ENCODE measurements at places on chromosomes 7 and 10.

- DNase-seq, result no peak
Measured at GRCh38 chr10:3791974-3792633, 7.1 kb upstream of the KLF6 start.

- DNase-seq, result no peak
Measured at GRCh38 chr7:1979591-1980560, 252.9 kb downstream of the MAD1L1 start.

DNA sequence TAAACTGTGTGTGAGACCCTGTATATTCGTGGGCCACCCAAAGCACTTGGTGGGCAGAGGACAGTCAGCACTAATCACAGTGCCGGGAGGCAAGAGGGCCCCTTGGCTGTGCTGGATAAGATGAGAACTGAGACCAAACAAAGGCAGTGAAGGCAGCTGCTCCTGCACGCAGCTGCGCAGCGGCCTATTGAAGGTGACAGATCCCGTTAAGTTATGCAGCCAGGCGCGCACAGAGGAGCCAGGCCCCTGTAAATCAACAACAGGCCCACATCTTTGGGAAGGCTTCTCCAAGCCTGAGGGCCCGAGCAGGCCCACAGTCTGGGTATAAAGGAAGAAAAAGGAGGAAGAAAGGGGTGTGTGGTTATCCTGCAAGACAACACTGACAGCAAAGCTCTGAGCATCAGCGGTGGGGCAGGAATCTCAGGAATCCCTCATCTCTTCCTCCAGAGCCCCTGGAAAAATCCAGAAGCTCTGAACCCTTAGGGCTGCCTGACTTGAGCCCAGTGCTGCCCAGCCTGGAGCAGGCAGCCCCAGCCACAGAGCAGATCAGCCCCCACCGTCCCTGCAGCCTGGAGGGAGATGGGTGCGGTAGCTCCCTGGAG, 154.2 kb downstream of the ARHGAP12 start:
- DNase-seq, result no peak

GRCh38 chr10:23656735-23657134, 217.9 kb downstream of the OTUD1 start:
- DNase-seq, result no peak

- no peak for DNase-seq
Measured at GRCh38 chr7:24576171-24577025, 3.1 kb downstream of the PALS2 start.

- no peak for DNase-seq
Measured at GRCh38 chr7:140350056-140350455, 48.3 kb downstream of the SLC37A3 start.

DNA sequence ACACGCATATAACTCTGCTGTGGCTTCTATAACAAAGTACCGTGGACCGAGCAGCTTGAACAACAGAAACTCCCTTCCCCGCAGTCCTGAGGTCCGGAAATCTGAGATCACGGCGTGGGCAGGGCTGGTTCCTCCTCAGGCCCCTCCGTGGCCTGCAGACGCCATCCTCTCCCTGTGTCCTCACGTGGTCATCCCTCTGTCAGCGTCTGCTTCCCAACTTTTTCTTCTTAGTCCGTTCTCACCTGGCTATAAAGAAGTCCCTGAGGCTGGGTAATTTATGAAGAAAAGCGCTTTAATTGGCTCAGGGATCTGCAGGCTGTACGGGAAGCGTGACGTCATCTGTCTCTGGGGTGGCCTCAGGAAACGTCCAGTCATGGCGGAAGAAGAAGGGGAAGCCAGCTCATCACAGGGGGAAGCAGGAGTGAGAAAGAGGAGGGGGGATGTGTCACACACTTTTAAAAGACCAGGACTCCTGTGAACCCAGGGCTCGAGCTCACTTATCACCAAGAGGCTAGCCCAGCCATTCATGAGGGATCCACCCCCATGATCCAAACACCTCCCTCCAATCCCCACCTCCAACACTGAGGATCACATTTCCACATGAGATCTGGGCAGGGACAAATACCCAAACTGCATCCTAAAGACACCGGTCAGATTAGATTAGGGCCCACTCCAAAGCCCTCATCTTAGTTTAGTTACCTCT, 91.2 kb upstream of the INSIG1 start:
- peak; percentile 25 for DNase-seq

GRCh38 chr10:61389887-61390286, 63.3 kb downstream of the TMEM26 start:
- DNase-seq, result no peak

DNA sequence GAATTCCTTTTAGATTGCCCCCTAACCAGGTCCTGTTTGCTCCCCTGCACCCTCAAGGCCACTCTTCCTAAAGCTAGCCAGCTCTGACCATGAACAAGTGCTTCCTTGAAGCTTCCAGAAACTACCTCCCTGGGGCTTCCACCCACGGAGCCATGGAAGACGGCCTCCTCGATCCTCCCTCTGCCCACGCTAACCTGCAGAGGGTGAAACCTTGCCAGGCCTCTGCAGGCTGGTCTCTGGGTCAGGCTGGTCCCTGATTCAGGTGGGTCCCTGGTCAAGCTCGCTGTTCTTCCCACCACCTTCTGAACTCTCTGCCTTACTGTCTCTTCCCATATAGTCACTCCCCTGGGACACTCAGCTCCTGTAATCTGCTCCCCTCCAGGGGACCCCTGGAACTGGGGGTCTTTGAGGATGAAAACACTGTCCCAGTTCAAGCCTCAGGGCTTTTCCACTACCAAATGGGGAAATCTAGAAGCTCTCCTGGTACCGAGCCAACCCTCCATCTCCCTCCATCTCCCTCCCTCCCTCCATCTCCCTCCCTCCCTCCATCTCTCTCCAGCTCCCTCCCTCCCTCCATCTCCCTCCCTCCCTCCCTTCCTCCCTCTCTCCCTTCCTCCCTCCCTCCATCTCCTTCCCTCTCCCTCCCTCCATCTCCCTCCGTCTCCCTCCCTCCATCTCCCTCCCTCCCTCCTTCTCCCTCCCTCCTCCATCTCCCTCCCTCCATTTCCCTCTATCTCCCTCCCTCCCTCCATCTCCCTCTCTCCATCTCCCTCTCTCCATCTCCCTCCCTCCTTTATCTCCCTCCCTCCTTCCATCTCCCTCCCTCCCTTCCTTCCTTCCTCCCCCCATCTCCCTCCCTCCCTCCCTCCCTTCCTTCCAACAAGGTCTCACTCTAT, 2.9 kb downstream of the MLXIPL start:
- no peak for DNase-seq

DNA sequence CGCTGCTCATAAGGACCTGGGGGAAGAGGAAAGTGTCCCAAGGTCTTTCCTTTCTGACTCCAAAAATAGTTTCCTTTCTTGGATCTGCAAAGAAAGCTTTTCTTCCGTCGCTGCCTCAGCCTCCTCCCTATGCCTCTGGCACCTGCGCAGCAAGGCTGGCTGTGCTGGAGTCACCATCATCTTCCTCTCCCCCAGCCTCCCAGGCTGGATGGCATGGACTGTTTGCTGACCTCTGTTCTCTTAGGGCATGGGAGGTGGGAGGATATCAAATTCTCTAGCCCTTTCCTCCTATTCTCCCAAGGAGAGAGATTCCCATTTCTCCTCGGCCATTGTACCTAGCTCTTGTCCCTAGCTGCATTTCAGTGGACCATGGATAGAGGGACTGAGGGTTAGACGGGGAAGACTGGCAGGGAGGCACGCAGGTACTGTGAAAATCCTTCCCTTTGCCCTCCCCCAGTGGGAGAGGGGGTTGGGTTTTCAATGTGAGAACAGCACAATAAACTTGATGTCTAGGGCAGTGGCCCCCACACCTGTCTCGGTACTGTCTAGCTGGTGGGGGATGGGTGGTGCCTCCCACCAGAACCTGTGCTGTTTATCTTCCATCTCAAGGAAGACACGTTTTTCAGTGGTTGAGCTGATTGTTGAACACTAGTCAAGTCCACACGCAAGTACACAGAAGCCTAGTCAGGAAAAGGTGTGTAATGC, 2.6 kb downstream of the PPP1R35 start:
- DNase-seq, result no peak

GRCh38 chr10:28564905-28565304, 32.0 kb downstream of the WAC start:
- DNase-seq, result no peak

DNA sequence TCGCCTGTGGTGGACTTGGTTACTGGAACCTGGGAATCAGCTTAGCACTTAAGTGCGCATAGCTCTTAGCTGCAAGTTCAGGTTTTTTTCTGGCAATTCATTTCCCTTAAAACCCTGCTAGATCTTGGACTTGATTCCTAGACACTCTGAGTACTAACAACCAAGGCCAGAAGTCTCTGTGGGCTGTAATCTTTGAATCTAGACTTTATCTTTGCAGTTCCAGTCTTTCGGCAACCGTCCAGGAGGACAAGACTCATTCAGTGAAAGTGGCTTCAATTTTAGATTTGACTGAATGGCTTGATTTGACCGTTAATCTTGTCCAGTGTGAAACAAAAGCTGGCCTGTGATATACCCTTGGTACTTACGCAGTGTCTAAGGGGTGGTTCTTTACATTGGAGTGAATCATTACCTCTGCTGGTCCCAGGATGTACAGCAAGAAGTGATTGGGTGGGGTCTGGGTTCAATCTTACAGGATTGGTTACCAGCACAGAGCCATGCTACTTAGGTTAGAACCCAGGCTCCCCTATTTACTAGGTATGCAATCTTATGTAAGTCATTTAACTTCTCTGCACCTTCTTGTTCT, 16.4 kb downstream of the PTTG1IP2 start:
- DNase-seq, result no peak

DNA sequence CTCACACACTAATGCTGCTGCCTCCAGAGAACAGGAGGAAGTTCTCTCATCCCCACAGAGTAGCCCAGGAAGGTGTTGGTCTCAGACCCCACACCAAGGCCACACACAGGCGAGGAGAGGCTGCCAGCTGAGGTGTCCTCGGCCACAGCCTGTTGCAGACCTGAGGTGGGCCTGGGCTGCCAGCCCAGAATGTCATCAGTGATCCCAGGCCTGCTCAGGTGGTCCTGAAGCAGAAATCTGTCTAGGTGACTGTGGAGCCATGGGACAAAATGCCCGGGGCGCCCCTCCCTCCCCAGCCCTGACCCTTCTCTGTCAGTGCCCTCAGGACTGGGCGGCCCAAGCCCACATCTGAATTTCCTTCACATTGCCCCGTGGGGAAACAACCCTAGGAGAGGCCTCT, 43.5 kb upstream of the LRRC4 start:
- no peak for DNase-seq

DNA sequence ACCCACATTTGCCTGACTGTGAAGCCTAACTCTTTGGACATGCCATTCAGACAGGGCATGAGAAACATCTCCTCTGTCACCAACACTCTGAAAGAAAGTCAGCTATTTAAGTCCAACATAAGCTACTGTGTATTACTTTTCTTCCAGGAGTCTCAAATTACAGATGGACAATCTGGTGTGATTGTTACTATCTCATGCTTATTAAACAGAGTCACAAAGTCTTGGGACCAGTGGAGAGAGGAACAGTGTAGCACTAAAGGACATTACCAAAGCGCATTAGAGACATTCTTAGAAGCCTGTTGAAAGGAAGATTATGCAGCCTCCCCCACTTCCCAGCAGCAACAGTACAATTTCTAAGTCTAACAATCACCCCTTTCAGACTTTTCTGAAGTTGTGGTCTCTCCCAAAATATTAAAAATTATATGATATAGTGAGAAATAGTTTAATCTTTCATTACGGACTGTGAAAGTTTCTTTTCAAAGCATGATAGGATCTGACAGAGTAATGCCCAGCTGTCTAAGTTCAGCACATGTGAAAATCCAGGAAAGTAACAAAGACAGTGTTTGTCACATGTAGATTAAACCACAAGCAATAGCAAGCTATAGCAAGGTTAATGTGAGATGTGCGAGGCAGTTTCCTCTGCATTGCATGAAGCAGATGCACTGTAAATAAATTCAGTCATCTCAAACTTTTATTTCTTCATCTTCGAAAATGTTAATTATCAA, 280.9 kb upstream of the FZD8 start:
- no peak for DNase-seq

GRCh38 chr10:3787016-3787400, 2.0 kb upstream of the KLF6 start:
- DNase-seq, result no peak

GRCh38 chr10:29319205-29319781, 30.4 kb downstream of the LYZL1 start:
- no peak for DNase-seq

- DNase-seq, result no peak
Measured at GRCh38 chr7:74455928-74456327, 2.2 kb downstream of the GTF2IRD1 start.

GRCh38 chr7:43869867-43870240, 537 bp upstream of the MRPS24 start:
- DNase-seq, result no peak

GRCh38 chr10:21990449-21990848, 13.1 kb downstream of the DNAJC1 start:
- DNase-seq, result no peak

GRCh38 chr10:23095966-23096801, 805 bp downstream of the MSRB2 start:
- DNase-seq, result no peak

- no peak for DNase-seq
Measured at GRCh38 chr7:32158751-32159745, 88.8 kb upstream of the PDE1C start.

GRCh38 chr7:124152859-124153692, 120.2 kb upstream of the TMEM229A start:
- no peak for DNase-seq

Data from activated T-helper 1 cell treated with anti-CD3 and anti-CD28 coated beads, Interleukin-2, amount 50 U/mL, for 16 hours (primary cell).